ENCODE measurements at places on chromosomes 1 and 21.

DNA sequence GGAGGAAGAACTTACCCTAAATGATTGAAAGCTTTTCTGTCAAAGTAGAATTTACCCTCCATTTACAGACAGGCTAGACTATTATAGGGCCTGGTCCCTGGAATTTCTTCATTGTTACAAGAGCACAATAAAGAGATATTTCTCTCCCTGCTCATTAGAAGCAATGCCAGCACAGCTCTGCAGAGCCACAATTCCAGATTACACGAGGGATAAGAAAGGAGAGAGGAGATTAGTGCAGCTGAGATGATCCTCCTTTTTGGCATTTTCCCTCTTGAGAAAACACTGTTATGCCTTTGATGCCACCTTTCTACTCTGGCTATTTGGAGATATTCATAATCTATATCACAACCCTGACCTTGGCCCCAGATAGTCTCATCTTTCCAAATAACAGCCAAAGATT, 1119.5 kb upstream of the TMPRSS15 start:
- DNase-seq = no peak

GRCh38 chr1:6473974-6474814, 8.2 kb upstream of the TNFRSF25 start:
- DNase-seq = no peak

GRCh38 chr1:12046749-12047119, 16.4 kb upstream of the TNFRSF8 start:
- DNase-seq = no peak

GRCh38 chr1:204703268-204703664, 17.7 kb upstream of the LRRN2 start:
- DNase-seq = no peak

- DNase-seq = no peak
Observed at GRCh38 chr1:243251539-243251938, 3.5 kb downstream of the CEP170 start.

GRCh38 chr1:176789571-176790090, 326.7 kb downstream of the PAPPA2 start:
- no peak for DNase-seq

- no peak for DNase-seq
Observed at GRCh38 chr1:91585982-91586381, 85.3 kb downstream of the CDC7 start.

DNA sequence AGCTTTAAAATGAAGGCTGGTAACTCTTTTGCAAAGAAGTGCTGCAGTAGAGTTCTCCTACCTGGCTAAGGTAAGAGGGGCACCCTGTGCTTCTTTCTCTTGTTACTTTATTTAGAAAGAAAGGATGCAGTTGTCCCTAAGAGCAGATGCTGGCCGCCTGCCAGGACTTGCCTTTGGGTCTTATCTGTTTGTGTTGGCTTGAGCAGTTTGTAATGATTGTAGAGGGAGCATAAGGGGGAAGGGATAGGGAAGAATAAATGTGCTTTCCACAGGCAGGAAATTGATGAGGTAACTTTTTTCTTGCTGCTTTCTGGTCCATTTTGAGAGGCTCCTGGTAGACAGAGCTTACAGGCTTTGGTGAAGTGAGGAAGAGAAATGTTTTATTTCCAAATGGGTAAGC, 229.6 kb downstream of the HHAT start:
- DNase-seq = peak; percentile 76

- no peak for DNase-seq
Observed at GRCh38 chr1:58919959-58920321, 136.1 kb upstream of the JUN start.

DNA sequence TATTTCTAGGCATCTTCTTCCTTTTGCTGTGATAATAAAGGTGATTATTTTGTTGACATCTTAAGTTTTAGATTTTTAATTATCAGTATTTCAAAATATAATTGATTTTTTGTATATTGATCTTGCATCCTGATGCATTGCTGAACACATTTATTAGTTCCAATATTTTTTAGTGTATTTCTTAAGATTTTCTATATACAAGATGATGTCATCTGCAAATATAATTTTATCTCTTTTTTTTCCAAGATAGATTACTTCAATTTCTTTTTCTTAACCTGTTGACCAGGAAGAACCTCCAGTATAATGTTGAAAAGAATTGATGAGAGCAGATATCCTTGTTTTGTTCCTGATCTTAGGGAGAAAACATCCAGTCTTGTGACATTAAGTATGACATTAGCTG, 54.8 kb upstream of the LRRN2 start:
- no peak for DNase-seq

DNA sequence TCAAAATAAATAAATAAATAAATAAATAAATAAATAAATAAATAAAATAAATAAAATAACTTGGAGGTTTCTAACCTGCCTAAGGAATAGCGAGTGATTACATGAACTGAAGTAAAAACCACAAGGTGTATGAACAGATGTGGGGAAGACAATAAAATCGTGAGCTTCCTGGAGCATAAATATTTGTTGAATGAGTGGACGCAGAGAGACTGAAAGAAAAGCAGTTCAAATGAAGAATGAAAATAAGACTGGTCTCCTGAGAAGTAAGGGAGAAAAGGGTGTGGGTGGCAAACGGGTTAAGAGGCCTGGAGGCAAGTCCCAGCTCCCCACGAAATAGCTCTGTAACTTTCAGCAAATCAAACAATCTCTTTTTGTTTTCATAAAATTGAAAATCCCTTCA, 33.6 kb downstream of the CHML start:
- no peak for DNase-seq

GRCh38 chr1:218829097-218829496, 344.6 kb upstream of the LYPLAL1 start:
- DNase-seq = no peak

DNA sequence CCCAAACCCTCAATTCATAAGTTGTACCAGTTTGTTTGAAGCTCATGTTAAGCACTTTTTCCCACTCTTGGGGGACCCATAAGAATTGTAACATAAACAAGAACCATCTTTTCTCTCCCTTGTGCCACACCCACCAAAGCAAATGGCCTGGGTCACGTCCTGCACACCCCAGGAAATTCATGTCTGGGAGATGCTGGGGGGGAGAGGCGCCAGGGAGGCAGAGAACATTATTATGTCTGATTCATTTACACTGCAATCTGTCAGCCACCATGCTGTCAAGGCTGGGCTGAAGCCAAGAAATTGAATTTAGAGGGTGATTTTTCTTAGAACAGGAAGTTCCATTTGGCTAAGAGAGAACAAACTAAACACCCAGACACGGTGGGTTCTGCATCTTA, 37.2 kb upstream of the IPO9 start:
- no peak for DNase-seq

- DNase-seq = no peak
Observed at GRCh38 chr1:207565546-207566468, 69.8 kb downstream of the CR1 start.

DNA sequence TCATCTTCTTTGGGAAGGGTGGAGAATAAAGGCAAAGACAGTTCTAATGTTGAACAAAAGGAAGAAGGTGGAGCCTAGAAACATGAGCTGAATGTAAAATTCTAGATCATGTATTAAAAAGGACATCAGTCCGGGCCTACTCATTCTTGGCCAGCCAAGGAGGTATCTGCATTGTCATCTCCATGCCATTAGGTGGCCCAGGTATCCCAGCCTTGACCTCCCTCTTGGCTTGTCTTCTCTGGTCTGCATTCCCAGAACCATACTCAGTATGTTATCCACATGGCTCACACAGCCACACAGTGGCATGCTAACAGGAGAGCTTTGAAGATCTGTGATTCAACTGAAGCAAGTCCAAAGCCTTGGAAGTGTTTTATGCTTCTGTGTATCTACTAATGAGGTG, 369.8 kb upstream of the KAZN start:
- no peak for DNase-seq

DNA sequence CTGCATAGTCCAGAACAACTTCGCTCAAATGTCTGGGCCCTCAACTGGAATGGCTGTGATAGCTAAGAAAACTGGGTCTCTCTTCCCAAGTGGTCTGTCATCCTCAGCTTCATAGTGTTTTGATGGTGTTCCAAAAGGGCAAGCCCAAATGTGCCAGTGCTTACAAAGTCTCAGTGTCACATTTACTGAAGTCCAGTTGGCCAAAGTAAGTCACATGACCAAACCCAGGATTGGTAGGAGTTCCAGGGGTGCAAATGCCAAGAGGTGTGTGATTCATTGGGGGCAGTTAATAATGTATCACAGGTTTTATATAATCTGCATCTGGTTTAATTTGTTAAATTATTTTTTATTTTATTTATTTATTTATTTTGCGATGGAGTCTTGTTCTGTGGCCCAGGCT, 24.9 kb downstream of the SMG7 start:
- DNase-seq = no peak

DNA sequence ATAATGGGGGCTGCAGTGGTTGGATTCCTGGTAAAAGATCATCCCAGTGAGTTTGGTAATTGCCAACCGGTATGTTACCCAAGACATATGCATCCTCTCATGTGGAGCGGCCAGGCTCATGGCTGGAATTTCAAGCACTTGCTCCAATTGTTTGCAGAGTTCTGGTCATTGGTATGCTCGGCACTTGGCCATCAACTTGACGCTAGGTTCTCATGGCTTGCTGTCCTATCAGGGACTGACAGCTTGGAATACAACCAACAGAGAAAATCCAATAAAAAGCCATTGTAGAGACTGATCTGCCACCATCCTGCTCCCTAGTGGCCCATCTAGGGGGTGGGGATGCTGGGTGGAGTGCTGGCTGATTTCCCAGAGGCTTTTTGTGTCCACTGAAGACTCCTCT, 120.9 kb downstream of the EDEM3 start:
- peak; percentile 40 for DNase-seq

- DNase-seq = no peak
Observed at GRCh38 chr1:183209533-183210158, 23.6 kb downstream of the LAMC2 start.

GRCh38 chr1:239619190-239619589, 232.8 kb downstream of the CHRM3 start:
- no peak for DNase-seq

GRCh38 chr1:44078104-44078503, 40.5 kb upstream of the KLF17 start:
- DNase-seq = no peak

GRCh38 chr1:202854787-202855186, 34.2 kb downstream of the RABIF start:
- no peak for DNase-seq

- no peak for DNase-seq
Observed at GRCh38 chr1:61280452-61280851, 198.1 kb downstream of the NFIA start.

DNA sequence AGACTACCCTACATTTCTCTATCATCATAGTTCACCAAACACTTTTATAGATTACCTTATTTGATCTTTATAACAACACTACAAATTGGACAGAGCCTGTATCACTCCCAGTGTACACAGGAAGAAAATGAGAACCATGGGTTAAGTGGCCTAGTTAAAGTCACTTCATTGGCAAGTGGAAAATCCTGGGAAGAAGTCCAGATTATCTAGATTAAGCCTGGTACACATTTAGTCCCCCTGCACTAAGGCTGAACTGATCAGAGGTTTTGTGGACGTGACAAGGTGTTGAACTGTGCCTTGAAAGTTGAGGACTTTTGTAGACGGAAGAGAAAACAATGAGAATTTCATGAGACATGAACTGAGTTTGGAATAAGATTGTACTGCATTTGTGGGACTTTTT, 7.5 kb upstream of the USH2A start:
- no peak for DNase-seq

DNA sequence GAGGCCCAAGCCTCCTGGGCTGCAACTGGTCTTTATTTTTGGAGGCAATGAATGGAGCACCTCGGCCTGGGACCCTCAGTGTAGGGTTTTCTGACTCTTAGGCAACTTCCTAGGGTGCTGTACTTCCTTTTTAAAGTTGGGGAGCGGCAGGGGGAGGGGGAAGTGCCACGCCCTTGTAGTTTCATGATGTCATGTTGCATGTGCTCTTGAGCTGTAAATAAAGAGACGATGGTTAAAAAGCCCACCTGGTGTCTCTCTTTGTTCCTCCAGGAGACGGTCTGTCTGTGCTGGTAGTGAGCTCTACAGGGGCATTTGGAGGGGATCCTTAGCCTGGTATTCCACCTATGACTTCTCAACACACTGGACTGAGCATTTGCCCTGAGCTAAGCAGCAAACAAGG, 10.3 kb upstream of the AGTRAP start:
- no peak for DNase-seq

- DNase-seq = no peak
Observed at GRCh38 chr1:95021805-95022643, 50.7 kb downstream of the ALG14 start.

GRCh38 chr1:5913078-5913845, 79.0 kb downstream of the NPHP4 start:
- DNase-seq = no peak

DNA sequence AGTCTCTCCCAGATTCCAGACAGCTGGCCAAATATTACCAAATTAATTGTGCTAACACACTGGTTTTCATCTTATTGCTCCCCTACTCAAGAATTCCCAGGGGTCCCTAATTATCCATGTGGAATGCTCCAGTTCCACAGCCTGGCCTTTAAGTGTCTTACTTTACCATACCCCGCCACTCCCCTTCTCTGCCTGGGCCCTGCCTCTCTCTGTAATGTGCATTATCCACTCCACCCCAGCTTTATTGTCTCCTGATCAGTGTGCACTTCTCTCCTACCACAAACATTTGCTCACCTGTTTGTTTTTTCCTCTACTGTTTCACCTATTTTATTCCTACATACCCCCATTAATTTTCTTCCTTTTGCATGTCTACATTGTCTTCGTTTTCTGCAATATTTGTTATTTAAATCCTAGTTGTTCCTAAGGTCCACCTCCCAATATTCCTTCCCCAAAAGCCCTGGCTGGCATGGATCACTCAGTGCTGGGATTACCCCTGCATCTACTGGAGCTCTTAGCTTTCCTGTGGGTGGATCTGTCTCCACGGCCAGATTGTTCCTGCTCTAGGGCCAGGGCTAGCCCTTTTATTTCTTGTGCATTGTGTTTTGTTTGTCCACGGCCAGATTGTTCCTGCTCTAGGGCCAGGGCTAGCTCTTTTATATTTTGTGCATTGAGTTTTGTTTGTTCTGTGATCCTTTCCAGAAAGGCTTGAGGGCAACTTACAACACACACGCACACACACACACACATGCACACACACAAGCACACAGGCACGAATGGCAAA, 33.4 kb upstream of the ATP1B1 start:
- DNase-seq = no peak

DNA sequence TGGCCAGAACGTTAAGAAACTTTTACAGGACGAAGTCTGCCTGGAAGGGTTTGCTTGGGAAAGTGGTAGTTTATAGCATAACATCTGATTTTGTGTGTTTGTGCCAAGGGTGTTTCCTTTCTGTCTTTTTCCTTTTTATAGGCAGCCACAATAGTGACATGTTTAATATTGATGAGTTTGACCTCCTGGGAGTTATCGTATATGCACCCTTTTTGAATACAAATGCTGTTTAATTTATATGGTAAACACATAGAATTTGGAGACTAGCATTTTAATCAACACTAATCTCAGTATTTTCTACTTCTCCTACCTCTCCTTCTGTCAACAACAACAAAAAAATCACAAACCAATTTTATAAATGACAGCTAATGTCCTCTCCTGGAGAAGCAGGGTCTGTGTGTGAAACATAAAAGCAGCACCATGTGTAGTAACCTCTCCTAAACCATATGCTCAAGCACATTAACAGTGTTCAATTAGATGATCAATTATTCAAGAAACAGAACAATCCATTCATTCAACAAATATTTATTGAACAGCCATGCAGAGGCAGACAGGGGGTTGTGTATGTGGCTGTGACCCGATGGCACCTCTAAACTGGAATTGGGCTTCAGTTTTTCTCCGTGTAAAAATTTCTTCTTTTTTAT, 604 bp upstream of the FMN2 start:
- DNase-seq = no peak

Data from Right ventricle myocardium inferior (tissue), 1 donor.